Colonic mucosa (tissue), 4 donors: ENCODE measurements at places on chromosomes 2 and 18. TPM values are rescaled to one million over a fixed set of nuclear protein-coding genes. Genes with fewer than 3 reads are reported as not detected.

- DNase-seq = no peak
These were observed 93.5 kb downstream of the NAB1 start for GRCh38 chr2:190742431-190742830.

DNA sequence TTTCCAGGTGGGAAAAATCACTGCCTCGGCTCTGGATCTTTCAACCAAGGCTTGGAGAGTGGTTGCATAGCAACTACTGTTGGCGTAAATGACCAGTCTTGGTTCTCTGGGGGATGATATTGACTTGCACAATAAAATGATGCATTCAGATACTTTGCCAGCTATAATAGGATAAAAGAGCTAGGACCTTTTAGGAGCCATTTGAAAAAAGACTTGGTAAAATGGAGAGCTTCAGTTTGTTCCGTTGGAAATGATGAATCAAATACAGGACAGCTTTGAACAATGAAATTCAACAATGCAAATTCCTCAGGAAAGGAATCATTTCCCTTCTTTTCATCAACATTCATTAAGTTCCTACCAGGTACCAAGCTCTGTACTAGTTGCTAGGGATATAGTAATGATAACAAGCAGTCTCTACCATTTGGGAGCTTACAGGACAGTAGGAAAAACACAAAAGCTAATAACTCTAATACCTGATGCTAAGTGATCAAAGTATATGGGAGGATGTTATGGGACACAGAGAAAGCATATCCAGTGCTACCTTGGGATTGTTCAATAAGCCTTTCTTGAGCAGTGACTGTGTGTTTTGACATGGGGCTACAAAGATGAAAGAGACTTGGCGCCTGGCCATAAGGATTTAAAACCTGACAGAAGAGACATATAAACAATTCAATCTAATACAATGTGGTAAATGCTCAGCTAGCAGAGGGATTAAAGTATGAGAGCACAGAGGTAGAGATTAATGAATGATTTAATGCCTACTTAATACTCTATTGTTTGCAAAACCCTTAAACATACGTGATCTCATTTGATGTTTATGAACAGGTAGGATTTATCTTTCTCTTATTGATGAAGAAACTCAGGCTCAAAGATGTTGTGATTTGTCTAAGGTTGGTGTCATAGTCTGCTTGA lies 110.7 kb downstream of the QPCT start:
- no peak for DNase-seq

- DNase-seq = no peak
These were observed 385.0 kb upstream of the KLHL29 start for GRCh38 chr2:22999951-23000350.

DNA sequence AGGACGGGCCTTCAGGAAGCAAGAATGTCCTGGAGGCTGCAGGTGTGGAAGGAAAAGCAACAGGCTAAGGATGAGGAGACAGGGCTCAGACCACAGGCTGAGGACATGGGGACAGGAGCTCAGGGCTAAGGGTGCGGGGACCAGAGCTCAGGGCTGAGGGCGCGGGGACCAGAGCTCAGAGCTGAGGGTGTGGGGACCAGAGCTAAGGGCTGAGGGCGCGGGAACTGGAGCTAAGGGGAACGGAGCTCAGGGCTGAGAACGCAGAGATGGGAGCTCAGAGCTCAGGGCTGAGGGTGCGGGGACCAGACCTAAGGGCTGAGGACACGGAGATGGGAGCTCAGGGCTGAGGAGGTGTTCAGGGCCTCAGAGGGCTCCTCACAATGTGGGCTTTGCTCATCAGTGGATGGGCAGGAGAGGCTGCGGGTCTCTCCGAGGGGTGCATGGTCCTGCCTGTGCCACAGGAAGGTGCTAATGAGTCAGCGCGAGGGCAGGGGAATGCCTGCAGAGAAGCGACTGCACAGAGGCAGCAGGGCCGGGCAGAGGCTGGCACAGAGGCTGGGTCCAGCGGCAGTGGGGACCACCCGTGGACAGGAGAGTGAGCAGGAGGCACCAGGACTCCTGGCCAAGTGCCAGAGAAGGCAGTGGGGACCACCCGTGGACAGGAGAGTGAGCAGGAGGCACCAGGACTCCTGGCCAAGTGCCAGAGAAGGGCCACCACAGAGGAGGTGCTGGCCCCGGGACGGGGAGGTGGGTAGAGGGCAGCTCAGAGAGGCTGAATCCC lies 271.7 kb downstream of the TWIST2 start:
- no peak for DNase-seq

DNA sequence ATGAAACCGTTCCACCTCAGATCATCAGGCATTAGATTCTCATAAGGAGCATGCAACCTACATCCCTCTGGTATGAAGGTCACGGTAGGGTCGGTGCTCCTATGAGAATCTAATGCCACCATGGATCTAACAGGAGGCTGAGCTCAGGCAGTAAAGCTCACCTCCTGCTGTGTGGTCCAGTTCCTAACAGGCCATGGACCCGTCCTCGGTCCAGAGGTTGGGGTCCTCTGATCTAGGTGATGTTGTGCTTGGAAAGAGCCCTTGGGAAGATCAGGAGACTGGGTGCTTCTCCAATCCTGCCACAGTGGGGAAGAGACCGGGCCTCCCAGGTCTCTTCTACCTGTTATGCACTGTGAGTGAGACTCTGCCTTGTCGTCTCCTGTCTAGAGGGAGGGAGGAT lies 104.6 kb downstream of the ACKR3 start:
- peak; percentile 10 for DNase-seq

GRCh38 chr2:76175295-76175694 lies 464.6 kb upstream of the GCFC2 start:
- no peak for DNase-seq

- DNase-seq = no peak
These were observed 1300.4 kb upstream of the CHAC2 start for GRCh38 chr2:52467189-52467588.

GRCh38 chr2:112818094-112818902 lies 18.3 kb downstream of the IL1B start:
- DNase-seq = no peak

DNA sequence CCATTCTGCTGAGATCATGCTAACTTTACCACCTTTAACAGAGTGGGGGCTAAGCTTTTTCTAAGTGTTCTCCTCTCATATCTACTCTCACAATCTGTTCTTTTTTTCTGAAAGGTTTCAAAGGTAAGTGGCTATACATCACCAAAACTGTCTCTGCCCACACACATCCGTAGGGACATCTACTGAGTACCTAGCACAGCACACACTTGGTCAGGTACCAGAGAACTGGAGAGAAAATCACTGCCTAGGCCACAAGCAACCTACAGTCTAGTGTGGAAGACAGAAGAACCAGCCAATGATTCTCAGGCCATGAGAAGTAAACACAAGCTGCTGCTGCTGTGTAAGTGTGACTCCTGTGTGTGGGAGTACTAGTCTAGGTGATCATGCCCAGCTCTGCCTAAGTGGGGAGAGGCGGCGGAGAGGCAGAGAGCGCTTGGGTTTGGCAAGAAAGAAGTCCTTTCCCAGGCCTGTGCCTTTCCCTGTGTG lies 176.1 kb upstream of the ZFP36L2 start:
- DNase-seq = no peak

DNA sequence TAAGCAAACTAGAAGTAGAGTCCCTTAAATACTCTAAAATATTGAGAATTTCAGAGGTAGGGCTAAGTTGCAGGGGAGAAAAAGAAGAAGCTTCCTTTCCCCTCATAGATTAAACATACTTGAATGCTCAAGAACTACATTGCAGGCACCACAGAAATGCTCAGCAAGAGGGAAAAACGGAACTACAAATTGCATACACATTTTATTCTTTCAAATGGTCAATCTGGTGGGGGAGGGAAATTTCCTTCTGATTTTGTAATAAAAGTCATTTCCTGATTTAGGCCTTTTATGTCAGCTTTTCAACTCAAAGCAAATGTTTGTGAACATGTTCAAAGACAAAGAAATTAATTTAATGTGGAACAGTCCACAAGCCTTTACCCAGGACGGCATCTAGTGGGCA lies 33.0 kb downstream of the FARSB start:
- DNase-seq = no peak

GRCh38 chr2:62303788-62304187 lies 107.9 kb downstream of the B3GNT2 start:
- DNase-seq = no peak

- DNase-seq = no peak
These were observed 654.9 kb downstream of the ADCYAP1 start for GRCh38 chr18:1559563-1559962.

DNA sequence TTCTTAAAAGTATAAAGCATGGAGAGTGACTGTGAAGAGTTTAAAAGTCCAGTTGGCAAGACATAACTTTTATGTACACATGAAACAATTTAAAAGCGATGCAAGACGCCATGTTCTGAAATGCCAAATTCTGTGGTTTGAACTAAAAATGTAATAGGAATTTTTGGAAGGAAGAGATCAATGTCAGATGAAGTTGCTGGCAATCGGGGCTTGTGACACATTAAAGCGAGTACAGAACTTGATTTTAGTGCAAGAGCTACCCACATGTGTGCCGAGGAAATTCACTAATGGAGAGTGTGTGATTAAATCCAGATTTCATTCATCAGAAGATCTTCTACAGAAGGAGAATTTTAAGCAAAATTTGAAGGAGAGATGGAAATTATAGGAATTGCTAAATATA lies 220.2 kb upstream of the CCDC68 start:
- DNase-seq = no peak

GRCh38 chr2:74573747-74574562 lies 19.4 kb downstream of the DOK1 start:
- no peak for DNase-seq

DNA sequence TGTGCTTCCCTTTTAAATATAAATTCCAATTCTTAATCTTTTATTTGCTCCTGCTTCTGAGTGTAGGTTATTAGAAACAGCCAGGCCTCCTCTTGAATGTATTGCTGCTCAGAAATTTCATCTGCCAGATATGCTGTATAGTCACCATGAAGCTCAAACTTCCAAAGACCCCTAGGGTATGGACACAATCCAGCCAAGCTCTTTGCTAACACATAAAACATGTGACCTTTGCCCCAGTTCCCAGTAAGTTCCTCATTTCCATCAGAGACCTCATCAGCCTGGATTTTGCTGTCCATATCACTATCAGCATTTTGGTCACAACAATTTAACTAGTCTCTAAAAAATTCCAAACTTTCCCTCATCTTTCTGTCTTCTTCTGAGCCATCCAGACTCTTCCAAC lies 75.2 kb downstream of the MAP2 start:
- DNase-seq = no peak

GRCh38 chr2:159908623-159909022 lies 110.6 kb upstream of the CD302 start:
- DNase-seq = no peak

GRCh38 chr2:133130548-133131246 lies 437.6 kb downstream of the NCKAP5 start:
- no peak for DNase-seq

DNA sequence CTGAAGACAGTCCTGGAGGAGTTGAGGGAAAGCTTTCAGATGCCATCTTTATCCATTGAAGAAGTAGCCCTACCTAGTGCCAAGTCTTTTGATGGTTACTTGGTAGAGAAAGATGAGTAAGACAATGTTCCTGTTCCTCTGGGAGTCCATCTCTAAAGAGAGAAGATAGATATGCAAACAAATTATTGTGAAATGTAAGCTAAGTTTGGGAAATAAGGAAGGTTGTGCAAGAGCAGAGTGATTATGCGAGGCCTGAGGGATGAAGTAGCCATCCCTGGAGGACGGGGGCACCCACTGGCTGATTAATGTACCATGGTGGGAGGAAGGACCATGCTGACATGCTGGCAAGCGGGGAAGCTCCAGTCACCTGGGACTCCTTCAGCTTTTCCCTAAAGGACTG lies 994 bp upstream of the DTNA start:
- DNase-seq = no peak

DNA sequence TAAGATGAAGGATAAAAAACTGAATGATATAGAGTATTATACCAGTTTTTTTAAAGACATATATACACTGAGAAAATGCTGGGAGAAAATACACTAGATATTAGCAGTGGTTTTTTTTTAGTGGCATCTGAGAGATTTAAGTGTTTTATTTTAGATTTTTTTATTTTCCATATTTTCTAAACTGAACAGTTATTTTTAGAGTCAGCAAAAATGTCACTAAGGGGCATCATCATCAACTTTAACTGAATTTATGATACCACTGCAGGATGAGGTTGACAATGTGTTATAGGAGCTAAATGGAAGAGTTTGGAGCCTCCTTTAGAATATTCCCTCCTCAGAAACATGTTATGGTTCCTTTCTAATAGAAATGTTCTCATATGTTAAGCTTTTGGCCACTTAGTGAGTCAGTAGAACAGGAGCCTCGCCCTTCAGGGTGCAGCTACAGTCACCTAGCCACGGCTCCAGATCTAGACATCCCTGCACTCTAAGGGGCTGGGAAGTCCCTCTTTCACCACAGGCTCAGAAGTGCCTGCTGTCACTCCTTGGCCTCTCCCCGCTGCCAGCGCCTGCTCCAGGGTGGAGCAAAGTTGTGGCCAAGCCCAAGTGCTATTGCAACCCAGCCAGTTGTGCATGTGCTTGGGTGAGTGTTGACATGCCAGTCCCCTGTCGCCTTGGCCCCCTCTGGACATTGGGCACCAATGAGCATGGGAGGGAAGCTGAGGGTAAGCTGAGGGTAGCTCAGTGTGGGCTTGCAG lies 210.7 kb upstream of the RASGRP3 start:
- no peak for DNase-seq

DNA sequence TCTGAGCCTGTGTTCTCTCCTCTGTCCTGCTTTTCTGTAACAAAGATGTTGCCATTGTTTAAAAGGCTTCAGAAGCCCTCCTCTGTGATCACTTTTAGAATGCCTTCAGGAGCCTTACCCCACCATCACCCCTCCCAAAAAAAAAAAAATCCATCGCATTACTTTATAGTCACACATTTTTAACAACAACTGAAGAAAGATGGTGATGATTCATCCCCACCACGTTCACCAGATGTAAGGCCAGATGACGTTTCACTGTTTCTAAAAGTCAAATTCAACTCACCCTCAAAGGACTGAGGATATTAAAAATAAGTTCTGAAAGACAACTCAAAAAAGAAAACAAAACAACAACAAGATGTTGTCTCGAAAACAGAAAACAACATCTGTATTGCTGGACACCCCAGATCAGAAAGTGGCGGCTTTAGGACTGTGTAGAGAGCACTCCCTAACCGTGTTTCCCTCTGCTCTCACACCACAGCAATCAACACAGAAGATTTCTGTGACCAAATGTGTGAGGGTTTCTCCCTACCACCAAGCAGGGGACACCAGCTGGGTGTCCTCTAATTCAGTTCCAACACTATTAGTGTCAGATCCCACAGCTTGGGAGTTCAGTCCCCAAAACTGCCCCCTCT lies 61.9 kb upstream of the CREB1 start:
- no peak for DNase-seq

Gene PKDCC
- total RNA-seq = 125 TPM

Gene ZAP70
- 2.2 TPM for total RNA-seq

Gene TRIM54
- total RNA-seq = not detected

Gene CYP27C1
- not detected for total RNA-seq

Gene RAB31
- 4.7 TPM for total RNA-seq

Gene RBKS
- total RNA-seq = 8.9 TPM

Gene ZNF396
- 3.2 TPM for total RNA-seq

Gene IL1RL2
- 1.9 TPM for total RNA-seq

Gene TUBB8B
- total RNA-seq = not detected

Gene COL4A3
- 0.42 TPM for total RNA-seq
